ENCODE measurements at places on chromosomes 12 and 14. TPM values are rescaled to one million over a fixed set of nuclear protein-coding genes. Genes with fewer than 3 reads are reported as not detected.
A peak's percentile ranks its signal among the peaks of the same experiment; 100 is the strongest.

RIMBP2 gene
- not detected for total RNA-seq

LRP6 gene
- total RNA-seq, result 5.2 TPM

TOMM20L gene
- total RNA-seq, result 0.56 TPM

GLIPR1L1 gene
- not detected for total RNA-seq

NTS gene
- total RNA-seq, result not detected

PTPN21 gene
- total RNA-seq, result not detected

CACNA2D4 gene
- total RNA-seq, result 10.5 TPM

LBHD2 gene
- not detected for total RNA-seq

ZNF10 gene
- total RNA-seq, result 43.3 TPM

DNA sequence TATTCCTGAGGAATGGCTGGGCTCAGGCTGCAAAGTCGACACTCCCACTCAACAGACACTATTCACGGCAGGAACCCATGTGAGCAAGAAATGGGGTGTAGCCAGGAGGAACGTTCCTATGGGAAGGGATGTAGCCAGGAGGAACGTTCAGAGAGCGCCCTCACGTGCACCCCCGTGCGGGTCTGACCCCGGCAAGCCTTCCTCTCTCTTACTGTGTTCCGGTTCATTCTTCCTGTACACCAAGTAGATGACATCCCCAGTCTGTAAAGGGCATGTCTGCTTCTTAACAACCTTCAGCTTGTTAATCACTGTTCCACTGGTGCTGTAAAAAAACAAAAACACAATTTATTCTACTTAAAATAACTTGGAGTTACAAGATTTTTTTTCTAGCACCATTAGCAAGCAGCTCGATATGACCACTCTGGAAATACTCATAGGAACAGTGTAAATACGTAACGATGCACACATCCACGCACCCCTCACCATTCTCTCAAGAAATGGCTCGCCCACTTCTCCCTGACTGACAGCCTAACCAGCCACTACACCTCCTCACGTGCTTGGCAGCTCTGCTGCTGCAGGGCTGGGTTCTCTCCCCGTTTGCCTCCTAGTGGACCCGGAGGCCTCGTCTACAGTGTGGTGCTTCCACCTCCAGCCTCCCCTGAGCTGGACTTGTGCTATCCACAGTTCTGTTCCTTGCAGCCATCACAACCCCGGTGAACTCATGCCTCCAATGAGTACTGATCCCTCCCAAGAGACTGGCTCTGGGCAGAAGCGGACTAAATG lies 15.1 kb downstream of the CHFR start:
- DNase-seq, result no peak

- no peak for DNase-seq
These were observed 123.5 kb downstream of the MED13L start for GRCh38 chr12:116153983-116154382.

DNA sequence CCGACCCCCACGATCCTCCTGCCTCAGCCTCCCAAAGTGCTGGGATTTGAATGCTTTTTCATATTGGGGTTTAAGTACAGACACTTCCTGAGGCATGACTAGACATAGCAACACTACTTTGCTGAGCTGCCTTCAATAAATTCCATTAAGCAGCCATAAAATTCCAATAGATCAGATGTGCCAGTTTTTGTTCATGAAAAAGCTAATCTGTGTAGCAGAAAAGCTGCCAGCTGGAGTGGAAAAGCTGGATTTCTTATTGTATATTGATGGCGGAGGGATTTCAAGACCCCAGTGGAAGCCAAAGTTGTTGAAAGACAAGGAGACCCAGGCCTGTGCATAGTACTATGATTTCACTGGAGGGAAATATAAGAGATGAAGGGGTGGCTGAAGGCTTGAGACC lies 209.0 kb upstream of the NUDT4 start:
- no peak for DNase-seq

GRCh38 chr12:16520328-16520727 lies 85.6 kb downstream of the LMO3 start:
- DNase-seq, result no peak

DNA sequence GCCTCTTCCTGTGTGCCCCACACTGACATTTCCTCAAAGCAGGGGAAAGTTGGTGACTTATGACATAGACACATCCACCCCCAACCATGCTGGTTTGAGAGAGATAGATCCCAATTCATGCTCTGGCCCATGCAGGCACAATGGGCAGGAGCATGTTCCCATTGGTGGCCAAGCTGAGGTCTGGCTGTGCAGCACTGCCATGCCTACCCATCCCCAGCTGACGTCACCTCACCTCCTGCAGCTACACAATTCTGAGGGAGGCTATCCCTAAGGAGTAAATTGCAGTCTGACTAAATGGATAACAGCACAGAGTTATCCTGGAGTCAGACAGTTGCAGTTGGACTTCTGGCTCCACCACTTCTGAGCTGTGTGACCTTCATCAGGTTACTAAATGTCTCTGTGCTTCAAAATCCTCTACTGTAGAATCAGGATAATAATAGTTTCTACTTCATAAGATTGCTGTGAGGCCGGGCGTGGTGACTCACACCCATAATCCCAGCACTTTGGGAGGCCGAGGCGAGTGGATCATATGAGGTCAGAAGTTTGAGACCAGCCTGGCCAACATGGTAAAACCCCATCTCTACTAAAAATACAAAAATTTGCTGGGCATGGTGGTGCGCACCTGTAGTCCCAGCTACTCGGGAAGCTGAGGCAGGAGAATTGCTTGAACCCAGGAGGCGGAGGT lies 323.9 kb downstream of the BCL11B start:
- no peak for DNase-seq

DNA sequence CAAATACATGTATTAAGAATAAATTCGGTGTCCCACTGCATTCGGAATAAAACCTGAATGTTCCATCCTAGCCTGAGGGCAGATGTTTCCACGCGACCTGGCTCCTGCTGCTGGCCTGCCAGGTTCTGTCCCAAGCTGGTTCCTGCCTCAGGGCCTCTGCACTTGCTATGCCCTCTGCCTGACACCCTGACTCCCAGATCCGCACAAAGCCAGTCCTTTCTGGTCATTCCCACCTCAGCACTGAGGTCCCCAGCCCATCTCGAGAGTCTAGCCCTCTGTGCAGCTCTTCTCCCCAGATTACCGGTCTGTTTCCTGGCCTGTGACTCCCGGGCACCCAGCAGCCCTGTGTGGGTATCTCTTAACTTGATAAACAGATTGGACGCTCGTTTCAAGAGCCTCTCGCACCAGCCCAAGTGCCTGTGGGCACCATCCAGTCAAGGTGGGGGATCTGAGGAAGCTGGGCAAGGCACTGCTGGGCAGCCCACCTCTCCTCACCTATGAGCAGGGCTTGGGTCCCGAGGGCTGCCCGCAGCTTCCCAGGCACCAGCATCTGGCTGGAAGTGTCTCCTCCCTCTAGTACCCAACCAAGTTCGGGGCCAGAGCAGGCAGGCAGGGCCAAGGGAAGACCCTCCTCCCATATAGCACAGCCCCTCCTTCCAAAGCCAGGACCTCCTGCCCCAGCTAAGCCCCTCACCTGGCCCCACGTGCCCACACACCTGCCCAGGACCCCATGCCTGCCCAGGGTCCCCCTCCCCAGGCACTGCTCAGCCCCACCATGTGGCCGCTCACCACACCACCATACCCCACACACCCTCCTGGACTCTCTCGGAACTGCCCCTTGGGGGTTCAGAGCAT lies 132.2 kb downstream of the NCOR2 start:
- DNase-seq, result no peak

- no peak for DNase-seq
These were observed 17.6 kb downstream of the PTPRB start for GRCh38 chr12:70619471-70620152.

- no peak for DNase-seq
These were observed 73.7 kb downstream of the TBK1 start for GRCh38 chr12:64525461-64526160.

- DNase-seq, result no peak
These were observed 27.9 kb upstream of the PTPRR start for GRCh38 chr12:70948236-70948975.

- DNase-seq, result no peak
These were observed 13.1 kb downstream of the DACT1 start for GRCh38 chr14:58650857-58651256.

DNA sequence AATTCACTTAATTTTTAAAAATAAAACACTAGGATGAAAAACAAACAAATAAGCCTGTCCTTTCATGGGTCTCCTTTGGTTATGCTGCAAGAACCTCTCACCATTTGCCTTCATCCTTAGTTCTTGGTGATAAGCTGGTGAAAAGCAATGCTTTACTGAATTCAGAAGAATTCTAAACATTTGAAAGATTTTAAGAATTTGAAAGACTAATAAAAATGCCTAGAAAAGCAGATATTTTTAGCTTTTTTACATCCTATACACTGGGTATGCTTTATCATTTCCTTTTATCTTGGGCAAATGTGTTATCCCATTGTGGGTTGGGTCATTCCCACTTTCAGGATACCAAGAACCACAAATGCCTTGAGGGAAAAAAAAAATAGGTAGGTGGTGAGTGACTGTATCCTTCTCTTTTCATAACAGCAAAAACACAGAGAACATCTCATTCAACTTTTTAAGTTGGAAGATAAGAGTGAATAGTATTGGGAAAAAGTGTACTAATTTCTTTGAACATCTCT lies 197.1 kb upstream of the ABCD2 start:
- no peak for DNase-seq

GRCh38 chr12:92121826-92122225 lies 23.8 kb downstream of the BTG1 start:
- no peak for DNase-seq

DNA sequence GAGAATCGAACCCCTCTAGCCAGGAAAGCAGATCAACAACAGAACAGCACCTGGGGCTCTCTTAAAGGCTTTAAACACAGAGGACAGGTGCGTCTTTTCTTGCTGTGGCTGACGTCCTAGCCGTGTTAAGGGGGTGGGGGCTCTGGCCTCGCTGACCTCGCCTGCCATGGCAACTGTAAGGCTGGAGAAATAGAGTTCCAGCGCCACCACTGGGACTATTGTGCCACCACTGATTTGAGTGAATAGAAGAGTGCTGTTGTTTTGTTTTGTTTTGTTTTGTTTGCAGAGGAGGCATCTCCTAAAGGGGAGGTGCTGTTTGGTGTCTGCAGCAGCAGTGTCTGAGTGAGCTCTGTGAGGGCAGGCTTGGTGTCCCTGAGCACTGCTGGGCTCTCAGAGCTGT lies 34.2 kb upstream of the PRMT8 start:
- DNase-seq, result no peak

DNA sequence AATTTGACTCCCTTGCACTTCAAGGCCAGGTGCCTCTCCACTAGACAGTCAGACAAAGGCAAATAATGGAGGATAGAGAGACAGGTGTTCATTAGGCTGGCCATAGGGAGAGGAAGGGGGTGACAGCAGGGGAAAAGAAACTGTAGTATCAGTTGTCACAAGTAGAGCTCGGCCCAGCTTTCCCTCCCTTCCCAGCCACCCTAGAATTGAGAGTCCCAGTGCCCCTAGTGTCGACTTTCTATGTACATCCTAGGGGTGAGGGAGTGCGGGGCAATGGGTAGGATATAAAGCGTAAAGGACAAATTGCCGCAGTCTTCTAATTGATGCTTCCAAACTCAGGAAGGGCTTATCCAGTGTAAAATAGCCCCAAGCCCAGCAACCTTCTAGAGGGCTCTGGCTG lies 39.0 kb downstream of the BAZ2A start:
- no peak for DNase-seq

GRCh38 chr12:106073179-106073578 lies 65.6 kb downstream of the NUAK1 start:
- no peak for DNase-seq

DNA sequence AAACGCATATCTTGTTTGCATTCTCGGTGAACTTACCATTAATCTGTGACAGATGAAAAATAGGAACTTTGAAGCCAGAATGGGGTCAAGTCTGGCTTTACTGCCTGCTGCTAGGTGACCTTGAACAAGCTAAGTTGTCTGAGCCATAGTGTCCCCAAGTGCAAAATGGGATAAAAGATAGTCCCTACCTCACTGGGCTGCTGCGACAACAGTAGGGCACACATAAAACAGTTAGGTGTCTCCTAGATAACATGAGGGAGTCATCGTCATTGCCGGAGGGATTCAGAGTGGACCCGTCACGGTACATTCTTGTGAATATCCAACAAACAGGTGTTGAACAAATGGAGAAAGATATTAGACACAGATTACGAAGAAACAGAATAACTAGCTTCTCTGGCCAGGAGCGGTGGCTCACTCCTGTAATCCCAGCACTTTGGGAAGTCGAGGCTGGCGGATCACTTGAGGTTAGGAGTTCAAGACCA lies 71.2 kb downstream of the NINJ2 start:
- DNase-seq, result no peak

DNA sequence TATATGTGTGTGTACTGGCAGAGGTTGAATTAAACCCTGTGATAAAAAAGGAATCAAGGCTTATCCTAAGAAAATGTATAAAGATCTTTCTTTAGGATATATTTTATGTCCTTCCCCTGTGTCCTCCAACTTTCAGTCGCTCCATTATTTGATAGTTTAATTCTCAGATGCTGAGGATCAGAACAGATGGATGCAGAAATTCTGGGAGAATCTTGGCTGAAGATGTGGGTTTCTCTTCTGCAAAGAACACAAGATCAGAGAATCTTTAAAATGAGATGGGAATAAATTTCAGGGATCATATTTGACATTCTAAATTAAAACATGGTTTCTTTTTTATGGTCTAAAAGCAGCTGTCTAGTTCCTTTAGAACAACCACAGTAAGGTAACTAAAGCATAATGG lies 37.9 kb downstream of the LRFN5 start:
- no peak for DNase-seq

DNA sequence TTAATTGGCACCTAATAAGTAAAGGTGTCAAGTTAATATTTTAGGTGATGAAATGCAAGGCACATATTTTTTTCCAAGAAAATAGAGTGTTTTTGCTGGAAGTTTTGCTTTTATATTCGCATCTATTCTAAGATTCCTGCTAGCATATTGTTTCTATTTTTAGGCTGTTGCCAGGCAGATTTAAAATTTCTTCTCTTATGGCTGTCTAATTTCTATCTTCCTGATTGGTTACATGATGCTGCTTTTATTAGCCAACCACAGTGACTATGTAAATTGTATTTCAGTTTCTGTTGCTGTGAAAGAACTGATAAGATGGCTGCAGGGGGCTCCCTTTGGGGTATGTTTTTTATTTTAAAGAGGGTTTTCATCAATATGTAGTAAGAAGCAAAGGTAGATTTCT lies 42.7 kb downstream of the ATF7IP start:
- DNase-seq, result peak; percentile 53
